Activated CD4-positive, alpha-beta T cell treated with anti-CD3 and anti-CD28 coated beads for 1 hour (primary cell): ENCODE measurements at places on chromosomes 12 and 14.
A peak's percentile ranks its signal among the peaks of the same experiment; 100 is the strongest.

DNA sequence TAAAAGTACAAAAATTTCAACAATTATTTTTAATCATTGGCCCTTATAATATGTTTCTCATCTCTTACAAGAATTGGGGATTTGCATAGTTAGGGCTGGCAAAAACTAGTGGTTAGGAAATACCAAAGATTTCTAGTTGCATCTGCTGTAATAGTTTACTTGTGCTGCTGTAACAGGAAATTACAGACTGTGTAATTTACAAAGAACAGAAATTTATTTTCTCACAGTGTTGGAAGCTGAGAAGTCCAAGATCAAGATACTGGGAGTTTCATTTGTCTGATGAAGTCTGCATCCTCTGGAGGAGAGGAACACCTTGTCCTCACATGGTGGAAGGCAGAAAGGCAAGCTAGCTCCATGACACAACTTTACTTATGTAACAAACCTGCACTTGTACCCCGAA, 157.0 kb downstream of the FLRT2 start:
- no peak for DNase-seq

- DNase-seq, result no peak
Measured at GRCh38 chr12:75087654-75088053, 122.0 kb downstream of the KCNC2 start.

DNA sequence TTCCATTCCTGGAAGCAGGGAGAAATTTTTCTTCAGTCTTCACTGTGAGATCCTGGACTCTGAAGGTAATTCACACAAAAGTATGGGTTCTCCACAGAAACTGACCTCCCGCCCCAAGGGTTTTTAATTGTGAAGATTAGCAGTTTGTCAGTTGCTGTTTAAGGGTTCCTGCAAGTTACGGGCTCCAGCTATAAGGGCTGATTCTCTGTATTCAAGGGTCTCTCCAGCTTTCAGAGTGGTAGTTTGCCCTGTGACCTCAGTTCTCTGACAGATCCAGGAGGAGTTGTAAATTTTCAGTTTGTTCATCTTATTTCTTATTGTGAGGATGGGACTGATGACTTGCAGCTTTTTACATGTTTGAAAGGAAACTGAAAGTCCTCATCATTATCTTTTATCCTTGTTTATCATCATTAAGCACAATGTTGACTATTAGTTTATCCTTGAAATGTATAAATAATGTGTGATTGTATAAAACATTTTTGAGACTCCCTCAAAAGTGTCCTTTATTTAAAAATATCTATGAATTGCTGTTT, 110.9 kb downstream of the SCAF11 start:
- no peak for DNase-seq

GRCh38 chr12:1533602-1534304, 60.6 kb downstream of the FBXL14 start:
- DNase-seq, result no peak

DNA sequence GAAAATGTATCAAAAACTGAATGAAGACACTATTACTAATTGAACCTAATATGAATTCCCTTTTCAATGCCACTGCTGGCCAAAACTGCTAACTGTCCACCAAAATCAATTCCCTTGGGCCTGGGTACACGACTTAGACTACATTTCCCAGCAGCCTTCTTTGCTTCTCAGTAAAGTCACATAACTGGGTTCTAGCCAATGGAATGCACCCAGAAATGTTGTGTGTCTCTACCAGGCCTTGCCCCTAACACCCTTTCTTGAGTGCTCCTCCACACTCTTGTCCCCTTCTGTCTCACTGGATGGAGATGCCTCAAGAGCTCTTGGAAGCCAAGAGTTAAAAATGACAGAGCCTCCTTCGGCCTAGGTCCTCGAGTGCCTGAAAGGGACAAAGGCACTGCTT, 156.8 kb downstream of the PPM1H start:
- DNase-seq, result no peak

- peak; percentile 28 for DNase-seq
Measured at GRCh38 chr14:70027785-70028428, 148.7 kb downstream of the SMOC1 start.
